ENCODE measurements at places on chromosomes 7 and 10. TPM values are rescaled to one million over a fixed set of nuclear protein-coding genes. Genes with fewer than 3 reads are reported as not detected.

DNA sequence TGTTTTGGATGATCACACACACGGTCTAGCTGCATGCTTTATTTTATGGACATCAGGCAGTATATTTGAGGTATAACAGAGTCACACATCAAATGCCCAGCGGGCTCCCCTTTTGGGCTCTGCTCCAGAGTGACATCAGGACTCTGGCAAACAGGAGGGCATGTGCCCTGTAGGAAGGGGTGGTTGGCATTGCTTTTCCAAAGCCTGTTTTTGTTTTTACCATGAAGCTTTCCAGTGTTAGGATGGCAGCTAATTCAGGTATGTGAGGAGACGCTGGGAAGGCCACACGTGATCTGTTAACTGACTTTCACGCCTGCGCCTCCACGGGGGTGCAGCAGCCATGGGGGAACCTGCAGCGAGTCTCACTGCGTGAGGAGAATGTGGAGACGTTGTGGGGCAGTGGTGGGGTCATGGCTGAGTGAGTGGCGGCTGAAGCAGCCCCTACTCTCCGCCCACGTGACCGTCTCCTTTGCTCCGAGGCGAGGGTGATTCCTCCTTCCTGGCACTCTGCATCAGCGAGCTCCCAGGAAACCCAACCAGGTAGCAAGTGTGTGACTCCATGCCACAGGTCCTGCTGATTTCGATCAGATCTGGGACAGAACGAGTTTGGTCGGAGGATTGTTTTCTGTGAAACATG, 117.7 kb downstream of the ANKRD61 start:
- no peak overlapping the region for H3K27ac ChIP-seq
- no peak overlapping the region for H3K4me3 ChIP-seq
- H3K36me3 ChIP-seq: peaks cover 98% of the 10 kb centered on the region
- no peak for DNase-seq
- no peaks in the 10 kb centered on the region for H3K27me3 ChIP-seq
- H3K4me1 ChIP-seq: no peaks in the 10 kb centered on the region

DNA sequence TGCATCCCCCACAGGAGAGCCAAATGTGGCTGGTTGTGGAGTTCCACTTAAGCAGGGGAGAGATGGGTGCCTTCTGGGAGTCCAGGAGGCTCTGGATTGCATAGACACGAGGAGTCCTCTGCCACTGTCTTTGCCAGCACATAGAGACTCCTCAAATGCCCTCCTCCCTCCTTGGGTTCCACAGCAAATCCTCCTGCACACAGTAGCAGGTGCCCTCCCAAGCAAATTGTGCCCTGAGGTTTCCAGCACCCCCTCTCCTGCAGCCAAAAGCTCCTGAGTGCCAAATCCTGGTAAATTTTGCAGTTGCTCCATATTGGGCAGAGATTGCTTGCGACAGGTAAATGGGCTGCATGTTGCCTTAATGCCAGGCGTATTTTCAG, 5.8 kb downstream of the EVX1 start:
- DNase-seq: no peak
- peaks cover 39% of the 10 kb centered on the region for H3K4me1 ChIP-seq
- H3K4me3 ChIP-seq: no peak overlapping the region
- H3K27me3 ChIP-seq: peaks cover 100% of the 10 kb centered on the region
- no peaks in the 10 kb centered on the region for H3K36me3 ChIP-seq
- H3K27ac ChIP-seq: no peak overlapping the region

- no peak overlapping the region for H3K4me3 ChIP-seq
- H3K4me1 ChIP-seq: no peaks in the 10 kb centered on the region
- DNase-seq: no peak
- no peak overlapping the region for H3K27ac ChIP-seq
These were observed 146.2 kb upstream of the MBL2 start for GRCh38 chr10:52918714-52919305.

GRCh38 chr10:92811986-92812385, 36.3 kb upstream of the EXOC6 start:
- no peak overlapping the region for H3K4me3 ChIP-seq
- no peak overlapping the region for H3K27ac ChIP-seq
- no peaks in the 10 kb centered on the region for H3K36me3 ChIP-seq
- no peak for DNase-seq
- H3K4me1 ChIP-seq: no peaks in the 10 kb centered on the region
- H3K27me3 ChIP-seq: peaks cover 22% of the 10 kb centered on the region

DNA sequence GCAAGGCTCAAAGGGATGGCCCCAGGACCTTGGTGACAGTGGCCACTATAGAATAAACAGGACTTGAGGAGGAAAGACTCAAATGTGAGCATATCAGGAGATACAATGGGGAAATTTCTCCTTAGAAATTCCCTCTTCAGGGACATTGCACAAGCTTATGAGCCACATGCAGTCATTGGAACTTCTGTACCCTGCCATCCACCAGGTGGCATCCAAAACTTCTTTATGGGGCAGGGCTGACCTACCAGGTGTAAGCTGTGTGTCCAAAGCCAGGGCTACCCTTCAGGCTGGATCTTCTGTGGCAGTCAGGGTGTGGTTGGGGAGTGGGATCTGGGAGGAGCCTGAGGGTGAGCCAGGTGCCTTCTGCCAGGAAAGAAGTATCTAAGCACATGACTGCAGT, 36.6 kb upstream of the LRRC18 start:
- no peaks in the 10 kb centered on the region for H3K36me3 ChIP-seq
- no peak for DNase-seq
- peaks cover 4% of the 10 kb centered on the region for H3K4me1 ChIP-seq
- no peak overlapping the region for H3K27ac ChIP-seq
- no peaks in the 10 kb centered on the region for H3K27me3 ChIP-seq

- H3K4me1 ChIP-seq: peaks cover 34% of the 10 kb centered on the region
- peaks cover 15% of the 10 kb centered on the region for H3K27me3 ChIP-seq
- H3K27ac ChIP-seq: no peak overlapping the region
These were observed 393.2 kb upstream of the PODXL start for GRCh38 chr7:131949659-131950058.

- H3K36me3 ChIP-seq: peaks cover 10% of the 10 kb centered on the region
- H3K27ac ChIP-seq: peak overlapping the region; percentile 87
- H3K27me3 ChIP-seq: no peaks in the 10 kb centered on the region
These were observed 1.0 kb upstream of the FAM20C start for GRCh38 chr7:191105-191980.

Gene MOGAT3
- total RNA-seq: not detected

DNA sequence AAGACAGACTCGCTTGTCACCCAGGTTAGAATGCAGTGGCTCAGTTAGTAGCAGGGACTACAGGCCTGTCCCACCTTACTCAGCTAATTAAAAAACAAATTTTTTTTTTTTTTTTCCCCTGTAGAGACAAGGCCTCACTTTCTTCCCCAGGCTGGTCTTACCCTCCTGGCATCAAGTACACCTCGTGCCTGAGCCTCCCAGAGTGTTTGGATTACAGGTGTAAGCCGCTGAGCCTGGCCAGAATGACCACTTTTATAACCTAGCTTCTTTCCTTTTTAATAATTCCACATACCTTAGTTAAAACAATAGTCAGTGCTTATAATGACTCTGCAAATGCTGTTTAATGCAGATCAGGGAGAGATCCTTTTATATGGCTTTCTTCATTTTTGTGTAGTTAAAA, 31.3 kb downstream of the RSBN1L start:
- no peaks in the 10 kb centered on the region for H3K36me3 ChIP-seq
- H3K4me3 ChIP-seq: no peak overlapping the region
- peaks cover 23% of the 10 kb centered on the region for H3K4me1 ChIP-seq
- DNase-seq: no peak

GRCh38 chr7:5578495-5578894, 154.9 kb upstream of the TNRC18 start:
- no peak overlapping the region for H3K27ac ChIP-seq
- H3K36me3 ChIP-seq: no peaks in the 10 kb centered on the region
- no peak overlapping the region for H3K4me3 ChIP-seq
- peaks cover 16% of the 10 kb centered on the region for H3K4me1 ChIP-seq
- no peaks in the 10 kb centered on the region for H3K27me3 ChIP-seq

- H3K36me3 ChIP-seq: no peaks in the 10 kb centered on the region
- peaks cover 20% of the 10 kb centered on the region for H3K27me3 ChIP-seq
- H3K27ac ChIP-seq: no peak overlapping the region
- no peak overlapping the region for H3K4me3 ChIP-seq
- DNase-seq: peak; percentile 43
These were observed 114.6 kb upstream of the SFMBT2 start for GRCh38 chr10:7525314-7526016.

- H3K4me1 ChIP-seq: peaks cover 19% of the 10 kb centered on the region
- no peaks in the 10 kb centered on the region for H3K27me3 ChIP-seq
- no peaks in the 10 kb centered on the region for H3K36me3 ChIP-seq
- no peak overlapping the region for H3K4me3 ChIP-seq
- no peak overlapping the region for H3K27ac ChIP-seq
These were observed 5.8 kb downstream of the LIPA start for GRCh38 chr10:89245802-89246201.

Gene FKBP6
- total RNA-seq: not detected

GRCh38 chr10:112954974-112955581, 5.0 kb downstream of the TCF7L2 start:
- no peaks in the 10 kb centered on the region for H3K36me3 ChIP-seq
- H3K4me1 ChIP-seq: peaks cover 68% of the 10 kb centered on the region
- peak overlapping the region; percentile 56 for H3K27ac ChIP-seq
- peak overlapping the region; percentile 73 for H3K4me3 ChIP-seq
- H3K27me3 ChIP-seq: no peaks in the 10 kb centered on the region

DNA sequence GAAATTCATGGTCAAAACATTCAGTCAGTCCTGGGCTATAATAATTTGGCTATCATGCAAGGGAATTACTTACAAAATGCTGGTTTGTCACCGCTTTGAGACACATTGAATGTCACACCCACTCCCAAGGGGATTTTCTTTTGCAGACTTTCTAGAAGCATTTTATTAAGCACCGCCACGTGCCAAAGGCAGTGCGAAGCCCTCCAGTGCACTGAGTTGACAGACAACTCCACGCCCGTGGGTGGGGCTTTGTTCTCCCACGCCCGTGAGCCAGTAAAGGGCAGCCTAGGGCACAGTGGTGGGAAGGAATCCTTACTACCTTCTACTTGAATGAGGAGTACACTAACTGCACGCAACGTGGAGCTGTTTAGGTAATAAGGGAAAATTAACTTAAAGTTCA, 515.8 kb downstream of the KCNMA1 start:
- H3K36me3 ChIP-seq: no peaks in the 10 kb centered on the region
- H3K27ac ChIP-seq: no peak overlapping the region
- no peak for DNase-seq
- no peak overlapping the region for H3K4me3 ChIP-seq
- H3K4me1 ChIP-seq: no peaks in the 10 kb centered on the region

GRCh38 chr7:50661345-50662040, 96.3 kb upstream of the DDC start:
- H3K27ac ChIP-seq: no peak overlapping the region
- H3K27me3 ChIP-seq: no peaks in the 10 kb centered on the region
- H3K4me3 ChIP-seq: no peak overlapping the region
- DNase-seq: no peak
- H3K4me1 ChIP-seq: peaks cover 22% of the 10 kb centered on the region

DNA sequence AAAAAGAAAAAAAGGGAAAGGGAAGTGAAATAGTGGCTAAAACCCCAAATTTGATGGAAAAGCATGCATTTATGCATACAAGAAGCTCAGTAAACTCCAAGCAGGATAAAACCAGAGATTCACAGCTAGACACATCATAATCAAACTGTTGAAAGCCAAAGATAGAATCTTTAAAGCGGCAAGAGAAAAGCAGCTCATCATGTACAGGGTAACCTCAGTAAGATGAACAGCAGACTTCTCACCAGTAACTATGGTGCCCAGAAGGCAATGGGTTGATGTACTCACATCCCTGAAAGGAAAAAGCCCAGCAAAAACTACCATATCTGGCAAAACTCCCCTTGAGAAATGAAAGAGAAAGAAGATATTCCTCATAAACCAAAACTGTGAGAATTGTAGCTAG, 60.4 kb downstream of the TPST1 start:
- H3K27ac ChIP-seq: no peak overlapping the region
- no peak for DNase-seq
- no peak overlapping the region for H3K4me3 ChIP-seq
- no peaks in the 10 kb centered on the region for H3K36me3 ChIP-seq
- peaks cover 5% of the 10 kb centered on the region for H3K4me1 ChIP-seq
- H3K27me3 ChIP-seq: no peaks in the 10 kb centered on the region

Gene PDE6C
- not detected for total RNA-seq

- H3K4me1 ChIP-seq: no peaks in the 10 kb centered on the region
- no peak overlapping the region for H3K4me3 ChIP-seq
- no peaks in the 10 kb centered on the region for H3K27me3 ChIP-seq
- H3K36me3 ChIP-seq: peaks cover 15% of the 10 kb centered on the region
These were observed 34.5 kb downstream of the SPDYE17 start for GRCh38 chr7:76997381-76998284.

Gene BAIAP2L1
- 27.4 TPM for total RNA-seq

DNA sequence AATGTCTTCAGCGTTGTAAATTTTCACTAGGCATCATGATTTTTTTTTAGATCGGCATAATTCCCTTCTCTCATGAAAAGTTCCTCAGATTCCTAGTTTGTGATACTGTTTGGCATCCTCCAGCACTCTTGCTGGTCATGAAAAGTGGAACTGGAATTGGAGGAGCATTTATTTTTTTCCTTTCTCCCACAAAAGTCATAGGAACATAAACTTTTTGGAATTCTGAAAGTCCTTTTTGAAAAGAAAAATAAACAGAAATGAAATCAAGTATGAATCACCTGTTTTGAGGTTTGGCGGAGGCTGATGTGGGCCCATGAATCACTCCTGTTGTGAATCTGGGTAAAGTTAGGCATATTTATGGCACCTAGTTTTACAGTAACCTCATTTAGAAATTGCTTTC, 17.7 kb downstream of the CACNB2 start:
- DNase-seq: no peak
- peaks cover 14% of the 10 kb centered on the region for H3K4me1 ChIP-seq
- no peaks in the 10 kb centered on the region for H3K27me3 ChIP-seq
- no peak overlapping the region for H3K4me3 ChIP-seq

- no peak for DNase-seq
- H3K4me3 ChIP-seq: no peak overlapping the region
- no peaks in the 10 kb centered on the region for H3K36me3 ChIP-seq
- no peaks in the 10 kb centered on the region for H3K27me3 ChIP-seq
- H3K27ac ChIP-seq: no peak overlapping the region
These were observed 549.5 kb upstream of the GRM3 start for GRCh38 chr7:86094166-86094669.

Data from suprapubic skin (tissue), 4 donors.